ENCODE measurements at places on chromosomes 2 and 18.

DNA sequence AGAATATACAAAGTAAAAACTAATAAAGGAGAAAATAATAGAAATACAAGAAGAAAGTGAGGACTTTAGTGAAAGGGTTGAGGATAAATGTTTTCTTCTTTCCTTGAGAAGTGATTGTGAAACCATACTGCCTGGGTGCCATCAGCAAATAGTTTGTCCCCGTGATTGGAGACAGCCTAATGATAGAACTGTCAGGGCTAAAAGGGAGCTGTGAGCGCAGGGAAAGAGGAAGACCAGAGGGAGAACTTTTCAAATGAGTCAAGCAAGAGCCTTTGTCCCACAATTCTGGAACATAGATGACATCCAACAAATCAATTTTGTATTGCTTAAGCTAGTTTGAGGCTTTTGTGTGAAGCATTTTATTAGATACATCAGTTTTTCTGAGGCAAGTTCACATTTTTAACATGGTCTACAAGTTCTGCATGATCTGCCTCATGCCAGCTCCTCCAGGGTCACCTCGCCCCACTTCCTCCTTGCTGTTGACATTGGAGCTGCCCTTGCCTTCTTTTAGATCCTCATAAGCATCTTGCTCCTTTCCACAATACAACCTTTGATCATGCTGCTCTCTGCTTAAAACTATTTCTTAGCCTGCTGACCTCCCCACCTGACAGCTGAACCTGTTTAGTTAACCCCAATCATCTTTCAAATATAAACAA is 213.4 kb upstream of the REG3G start:
- no peak for DNase-seq

DNA sequence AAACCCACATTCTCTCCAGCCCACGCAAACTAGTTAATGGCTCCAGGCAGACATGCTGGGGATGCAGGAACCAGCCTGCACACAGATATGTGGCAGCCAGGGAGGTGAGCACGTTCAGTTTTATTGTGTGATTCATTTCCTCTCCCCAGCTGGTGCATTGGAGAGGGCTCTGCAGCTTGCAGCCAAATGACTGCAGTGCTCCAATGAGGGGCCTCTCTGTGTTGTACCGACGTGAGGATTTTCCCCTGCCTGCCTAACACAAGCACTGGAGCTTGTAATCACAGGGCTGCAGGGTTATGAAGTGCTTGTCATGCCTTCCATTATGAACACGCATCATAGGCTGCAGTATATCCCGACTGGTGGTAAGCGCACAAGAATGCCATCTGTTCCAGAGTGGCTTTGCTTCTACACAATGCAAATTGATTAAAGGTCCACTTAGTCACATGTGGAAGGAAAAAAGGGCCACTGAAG is 92.3 kb upstream of the THUMPD2 start:
- no peak for DNase-seq

GRCh38 chr2:69501301-69501700 is 64.1 kb upstream of the NFU1 start:
- no peak for DNase-seq

- no peak for DNase-seq
Measured at GRCh38 chr2:51000849-51001617, 30.9 kb downstream of the NRXN1 start.

GRCh38 chr2:105404736-105405135 is 5.9 kb upstream of the FHL2 start:
- no peak for DNase-seq

DNA sequence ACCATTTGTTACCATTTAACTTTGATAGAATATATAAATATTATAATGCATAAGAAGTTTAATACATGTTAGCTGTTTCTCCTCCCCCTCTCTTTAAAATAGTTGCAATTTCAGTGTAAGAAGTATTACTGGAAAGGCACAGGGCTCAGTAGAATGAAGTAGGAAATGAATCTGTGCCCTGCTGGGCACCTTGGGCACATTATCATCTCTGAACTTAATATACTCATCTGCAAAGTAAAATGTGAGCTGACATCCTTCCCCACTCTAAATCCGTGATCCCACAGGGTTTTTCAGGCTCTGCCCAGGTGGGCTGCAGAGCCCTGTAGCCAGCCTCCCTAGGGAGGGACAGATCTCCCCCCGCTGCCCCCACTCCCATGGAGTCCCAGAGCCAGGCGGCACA is 56.8 kb downstream of the DPP4 start:
- no peak for DNase-seq

DNA sequence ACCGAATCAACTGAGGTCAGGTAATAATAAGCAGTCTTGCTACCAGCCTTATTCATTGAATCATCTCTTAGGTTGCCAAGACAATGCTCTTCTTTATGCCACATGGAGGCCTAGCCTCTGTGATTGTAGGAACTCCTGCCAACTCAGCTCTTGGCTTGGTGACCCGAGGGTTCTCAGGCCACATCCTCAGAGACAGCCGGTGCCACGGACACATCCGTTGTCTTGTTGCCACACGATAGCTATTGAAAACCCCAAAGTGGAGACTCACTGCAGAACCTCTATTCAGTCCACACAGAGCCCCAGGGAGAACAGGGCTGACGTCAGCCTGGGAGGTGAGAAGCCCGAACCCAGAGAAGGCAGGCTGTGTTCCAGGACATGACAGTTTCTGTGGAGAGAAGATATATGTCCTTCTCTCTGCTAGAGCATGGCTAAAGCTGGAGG is 53.5 kb upstream of the TGFA start:
- no peak for DNase-seq

DNA sequence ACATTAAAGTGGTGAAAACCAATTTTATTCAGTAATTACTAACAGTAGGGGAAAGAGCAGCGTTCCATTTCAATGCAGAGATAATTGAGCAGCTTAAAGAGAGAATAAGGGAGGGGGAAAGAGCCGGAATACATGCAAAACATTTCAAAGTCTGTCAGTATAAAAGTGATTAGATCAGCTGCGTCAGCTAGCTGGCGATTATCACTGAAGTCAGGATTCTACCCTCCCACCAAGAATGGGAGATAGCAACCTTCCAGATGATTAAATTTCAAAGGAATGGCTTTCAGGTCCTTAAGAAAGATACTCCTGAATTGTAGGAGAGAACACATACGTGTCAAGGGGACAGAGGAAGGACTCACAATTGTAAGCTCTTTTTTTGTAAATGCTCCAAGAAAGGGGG is 2.7 kb upstream of the ZC3H6 start:
- DNase-seq: no peak

- no peak for DNase-seq
Measured at GRCh38 chr2:46332686-46333281, 35.6 kb downstream of the EPAS1 start.

- DNase-seq: no peak
Measured at GRCh38 chr2:45874344-45874743, 222.9 kb downstream of the PRKCE start.

- DNase-seq: no peak
Measured at GRCh38 chr2:197799068-197799467, 5.3 kb upstream of the PLCL1 start.

DNA sequence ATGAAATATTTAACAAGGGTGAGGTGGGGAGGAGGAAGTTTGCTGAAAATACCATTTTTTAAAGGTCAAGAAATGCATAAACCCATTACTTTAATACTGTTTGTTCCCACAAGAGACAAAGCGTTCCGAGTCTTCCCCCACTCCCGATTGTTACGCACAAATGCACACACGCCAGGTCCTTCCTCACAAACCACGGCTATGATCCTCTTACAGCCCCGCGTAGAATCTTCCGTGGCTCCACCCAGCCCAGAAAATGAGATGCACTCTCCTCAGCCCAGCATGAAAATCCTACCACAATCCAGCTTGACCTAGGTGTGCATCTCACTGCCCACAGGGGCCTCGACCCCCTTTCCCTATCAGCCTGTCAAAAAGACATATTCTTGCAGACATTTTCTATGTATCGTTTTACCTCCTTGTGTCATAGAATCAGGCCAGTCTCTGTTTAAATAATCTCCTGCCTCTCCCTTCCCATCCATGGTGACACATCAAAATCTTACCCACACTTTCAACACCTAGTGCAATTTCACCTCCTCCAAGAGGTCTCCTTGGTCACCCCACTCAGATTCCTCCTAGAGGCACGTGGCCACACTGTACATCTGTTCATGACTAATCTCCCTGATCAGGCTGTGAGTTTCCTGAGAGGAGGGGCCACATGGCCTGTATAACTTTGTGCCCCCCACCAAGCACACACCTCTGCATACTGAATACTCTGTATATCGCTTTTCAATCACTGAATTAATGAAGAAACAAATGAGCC is 491.0 kb upstream of the KLHL29 start:
- no peak for DNase-seq

- no peak for DNase-seq
Measured at GRCh38 chr2:129482626-129483025, 496.8 kb upstream of the RAB6C start.

DNA sequence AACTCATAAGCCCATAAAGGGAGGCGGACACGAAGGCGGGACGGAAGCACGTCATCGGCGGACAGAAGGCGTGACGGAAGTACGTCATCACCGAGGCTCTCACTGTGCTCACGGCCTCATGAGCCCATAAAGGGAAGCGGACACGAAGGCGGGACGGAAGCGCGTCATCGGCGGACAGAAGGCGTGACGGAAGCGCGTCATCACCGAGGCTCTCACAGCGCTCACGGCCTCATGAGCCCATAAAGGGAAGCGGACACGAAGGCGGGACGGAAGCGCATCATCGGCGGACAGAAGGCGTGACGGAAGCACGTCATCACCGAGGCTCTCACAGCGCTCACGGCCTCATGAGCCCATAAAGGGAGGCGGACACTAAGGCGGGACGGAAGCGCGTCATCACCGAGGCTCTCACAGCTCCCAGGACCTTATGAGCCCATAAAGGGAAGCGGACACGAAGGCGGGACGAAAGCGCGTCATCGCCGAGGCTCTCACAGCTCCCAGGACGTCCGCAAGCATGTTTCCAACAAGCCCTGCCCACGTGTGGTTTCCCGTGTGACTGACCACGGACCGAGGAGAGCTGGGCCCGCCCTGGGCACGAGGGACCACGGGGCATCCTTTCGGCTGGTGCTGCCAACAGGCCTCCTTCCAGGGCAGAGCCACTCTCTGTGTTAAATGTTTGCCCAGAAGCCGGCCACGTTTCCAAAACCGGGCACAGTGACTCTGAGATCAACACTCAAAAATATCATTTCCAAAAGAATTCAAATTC is 182.7 kb upstream of the SALL3 start:
- DNase-seq: no peak

DNA sequence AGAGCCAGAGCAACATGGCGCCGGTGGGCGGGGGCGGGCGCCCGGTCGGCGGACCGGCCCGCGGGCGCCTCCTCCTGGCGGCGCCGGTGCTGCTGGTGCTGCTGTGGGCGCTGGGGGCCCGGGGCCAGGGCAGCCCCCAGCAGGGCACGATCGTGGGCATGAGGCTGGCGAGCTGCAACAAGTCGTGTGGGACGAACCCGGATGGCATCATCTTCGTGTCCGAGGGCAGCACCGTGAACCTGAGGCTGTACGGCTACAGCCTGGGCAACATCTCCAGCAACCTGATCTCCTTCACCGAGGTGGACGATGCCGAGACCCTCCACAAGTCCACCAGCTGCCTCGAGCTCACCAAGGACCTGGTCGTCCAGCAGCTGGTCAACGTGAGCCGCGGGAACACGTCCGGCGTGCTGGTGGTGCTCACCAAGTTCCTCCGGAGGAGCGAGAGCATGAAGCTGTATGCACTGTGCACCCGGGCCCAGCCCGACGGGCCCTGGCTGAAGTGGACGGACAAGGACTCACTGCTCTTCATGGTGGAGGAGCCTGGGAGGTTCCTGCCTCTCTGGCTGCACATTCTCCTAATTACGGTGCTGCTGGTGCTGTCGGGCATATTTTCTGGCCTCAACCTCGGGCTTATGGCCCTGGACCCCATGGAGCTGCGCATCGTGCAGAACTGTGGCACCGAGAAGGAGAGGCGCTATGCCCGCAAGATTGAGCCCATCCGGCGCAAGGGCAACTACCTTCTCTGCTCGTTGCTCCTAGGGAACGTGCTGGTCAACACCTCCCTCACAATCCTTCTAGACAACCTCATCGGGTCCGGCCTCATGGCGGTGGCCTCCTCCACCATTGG is 507 bp downstream of the CNNM4 start:
- peak; percentile 78 for DNase-seq

- no peak for DNase-seq
Measured at GRCh38 chr2:84854850-84855249, 26.0 kb downstream of the TRABD2A start.

DNA sequence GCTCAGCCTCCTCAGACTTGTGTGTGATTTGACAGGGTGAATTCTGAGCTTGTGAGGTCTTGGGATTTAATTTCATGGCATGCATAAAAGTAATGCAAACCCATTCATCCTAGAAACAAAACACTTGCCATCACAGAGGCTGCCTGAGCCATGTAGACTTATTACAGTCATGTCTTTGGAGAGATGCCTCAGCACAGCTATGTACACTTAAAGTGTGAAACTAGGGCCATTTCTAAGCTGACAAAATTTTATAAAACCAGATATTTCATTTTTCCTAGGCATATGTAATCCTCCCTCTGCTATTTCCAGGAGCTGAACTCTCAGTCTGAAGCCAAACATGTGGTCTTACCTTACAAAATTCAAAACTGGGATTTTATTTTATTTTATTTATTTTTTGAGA is 322.2 kb upstream of the SPHKAP start:
- DNase-seq: no peak

DNA sequence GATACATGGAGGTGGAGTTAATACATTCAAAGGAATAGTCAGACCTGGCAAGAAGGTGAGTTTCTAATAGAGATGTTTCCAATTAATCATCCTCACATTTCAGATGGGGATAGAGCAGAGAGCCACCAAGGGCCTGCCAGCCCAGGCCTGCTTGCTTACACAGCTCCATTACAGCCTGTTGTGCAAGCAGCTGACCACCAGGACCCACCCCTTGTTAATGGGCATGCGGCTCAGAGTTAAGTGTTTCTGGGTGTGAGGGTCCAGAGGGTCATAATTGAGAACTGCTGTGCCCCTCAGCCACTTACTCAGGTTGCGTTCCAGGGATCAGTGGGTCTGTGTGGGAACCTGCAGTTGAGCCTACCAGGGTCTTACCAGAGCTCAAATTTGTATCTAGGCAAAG is 199.8 kb downstream of the AGPS start:
- no peak for DNase-seq

All from activated CD4-positive, CD25-positive, alpha-beta regulatory T cell (primary cell).